COLO829 (cell line): ENCODE measurements at places on chromosomes 3 and 15.

DNA sequence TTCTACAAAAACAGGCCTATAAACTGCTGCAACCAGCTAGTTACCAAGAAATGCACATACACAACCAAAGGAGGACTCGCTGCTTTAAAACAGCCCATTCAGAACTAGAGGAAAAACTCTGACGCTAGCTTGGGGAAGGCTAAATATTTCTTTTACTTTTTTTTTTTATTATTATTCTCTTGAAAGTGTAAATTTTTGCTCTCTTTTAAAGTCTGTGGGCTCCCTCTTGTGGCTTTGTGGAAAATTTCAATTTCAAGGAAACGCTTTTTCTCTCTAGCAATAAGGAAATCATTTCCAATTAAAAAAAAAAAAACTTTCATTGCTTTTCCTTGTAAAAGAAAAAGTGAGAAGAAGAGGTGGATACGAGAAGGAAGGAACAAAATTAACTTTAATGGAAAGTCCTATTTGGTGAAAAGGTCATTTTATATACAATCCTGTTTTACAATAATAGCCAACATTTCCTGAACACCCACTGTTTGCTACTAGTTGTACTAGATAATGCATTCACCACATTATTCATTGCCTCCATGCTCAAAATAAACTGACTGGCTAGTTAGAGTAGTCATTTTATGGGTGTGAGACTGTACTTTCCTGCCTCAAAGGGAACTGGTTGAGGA, 51.2 kb upstream of the SAMMSON start:
- DNase-seq = peak; percentile 63

- DNase-seq = no peak
These were observed 36.7 kb downstream of the ABTB1 start for GRCh38 chr3:127709320-127710060.

- DNase-seq = no peak
These were observed 11.1 kb upstream of the EIF4A2 start for GRCh38 chr3:186772281-186772694.

DNA sequence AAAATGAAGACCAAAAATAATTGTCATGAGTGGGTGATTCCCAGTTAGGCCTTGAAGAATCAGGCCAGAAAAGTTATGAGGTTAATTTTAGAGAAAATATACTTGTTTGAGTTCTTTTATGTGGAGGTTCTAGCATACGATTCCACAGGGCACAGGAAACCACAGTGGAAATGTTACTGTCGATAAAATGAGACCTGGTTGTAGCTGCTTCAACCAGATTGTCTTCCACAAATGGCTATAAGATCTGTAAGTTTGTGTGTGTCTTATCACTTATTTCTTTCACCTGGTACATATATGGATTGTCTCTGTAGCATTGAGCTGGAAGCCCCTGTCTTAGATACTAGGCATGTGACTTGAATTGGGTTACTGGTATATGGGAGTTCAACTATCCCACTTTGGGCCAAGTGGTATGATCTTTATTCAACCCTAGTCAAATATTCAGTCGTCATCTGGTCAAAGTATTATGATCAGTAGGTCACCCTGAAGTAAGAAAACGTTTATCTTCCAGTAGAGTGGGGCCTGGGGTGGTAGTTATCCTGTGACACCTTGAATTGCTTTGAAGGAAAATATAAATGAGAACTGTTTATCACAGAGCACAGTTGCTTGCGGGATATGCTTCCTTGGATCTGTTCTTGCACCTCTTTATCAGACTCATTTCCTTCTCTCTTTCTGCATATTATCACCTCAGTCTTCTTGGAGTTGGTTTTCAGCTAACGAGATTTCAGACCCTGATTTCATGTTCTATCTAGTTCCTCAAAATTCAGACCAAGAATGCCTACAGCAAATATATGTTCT, 21.5 kb upstream of the ZNF609 start:
- DNase-seq = no peak

GRCh38 chr3:66365080-66365479, 135.7 kb downstream of the LRIG1 start:
- no peak for DNase-seq

DNA sequence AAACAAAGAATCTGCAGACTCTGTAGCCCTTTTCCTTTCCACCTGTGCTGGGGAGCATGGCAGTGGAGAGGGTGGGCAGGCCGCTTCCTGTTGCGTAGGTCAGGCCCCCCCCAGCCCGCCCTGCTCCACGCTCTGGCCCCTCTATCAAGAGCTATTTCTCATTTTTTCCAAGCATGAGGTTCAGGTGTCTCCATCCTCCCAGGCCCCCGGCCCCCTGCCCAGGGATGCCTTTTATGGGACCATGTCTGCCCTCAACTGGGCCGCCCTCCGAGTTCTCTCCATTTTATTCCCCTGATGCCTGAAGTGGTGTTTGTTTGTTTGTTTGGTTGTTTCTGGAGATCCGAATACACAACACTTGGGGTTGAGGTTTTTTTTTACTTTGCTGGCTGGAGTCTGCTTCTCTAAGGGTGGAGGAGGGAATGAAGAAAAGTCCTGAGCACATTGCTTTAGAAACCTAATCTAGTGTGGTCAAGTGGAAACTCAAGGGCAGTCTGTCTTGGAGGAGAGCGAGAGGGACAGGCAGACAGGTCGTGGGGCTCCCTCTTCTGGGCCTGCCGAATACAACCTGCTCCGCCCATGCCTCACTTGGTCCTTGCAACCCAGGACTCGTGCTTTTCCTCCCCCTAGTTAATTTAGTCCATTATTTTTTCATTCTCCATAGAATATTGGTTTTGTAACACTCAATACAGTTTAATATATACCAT, 176.5 kb upstream of the LYSMD4 start:
- DNase-seq = no peak

DNA sequence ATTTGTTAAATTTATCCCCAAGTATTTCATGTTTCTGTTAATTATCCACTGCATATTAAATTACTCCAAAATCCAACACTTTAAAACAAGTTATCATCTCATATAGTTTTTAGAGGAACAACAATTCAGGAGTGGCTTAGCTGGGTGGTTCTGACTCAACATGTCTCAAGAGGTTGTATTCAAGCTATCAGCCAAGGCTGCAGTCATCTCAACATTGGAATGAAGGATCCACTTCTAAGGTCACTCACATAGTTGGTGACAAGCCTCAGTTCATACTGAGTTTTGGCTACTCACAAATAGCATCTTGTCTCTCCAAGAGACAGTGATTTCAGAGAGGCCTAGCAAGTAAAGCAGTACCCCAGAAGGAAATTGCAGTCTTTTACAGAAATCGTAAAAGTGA, 134.7 kb downstream of the NR2E3 start:
- DNase-seq = no peak

GRCh38 chr3:10384541-10385360, 63.8 kb upstream of the SEC13 start:
- no peak for DNase-seq

DNA sequence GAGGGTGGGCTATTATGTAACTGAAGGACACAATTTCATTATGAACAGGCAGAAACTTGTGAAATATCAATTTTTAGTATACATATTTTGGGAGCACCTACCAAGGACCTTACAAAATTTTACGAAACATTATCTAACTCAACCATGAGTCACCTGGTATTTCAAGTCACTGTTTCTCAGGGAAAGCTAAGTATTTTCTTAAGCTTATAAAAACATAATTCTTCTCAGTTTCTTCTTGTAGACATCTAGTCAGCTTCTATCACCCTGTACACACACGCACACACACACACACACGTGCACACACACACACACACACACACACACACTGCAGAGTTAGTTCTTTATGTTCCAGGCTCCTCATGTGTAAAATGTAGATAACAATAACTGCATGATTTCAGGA, 658.3 kb downstream of the TUSC7 start:
- no peak for DNase-seq

DNA sequence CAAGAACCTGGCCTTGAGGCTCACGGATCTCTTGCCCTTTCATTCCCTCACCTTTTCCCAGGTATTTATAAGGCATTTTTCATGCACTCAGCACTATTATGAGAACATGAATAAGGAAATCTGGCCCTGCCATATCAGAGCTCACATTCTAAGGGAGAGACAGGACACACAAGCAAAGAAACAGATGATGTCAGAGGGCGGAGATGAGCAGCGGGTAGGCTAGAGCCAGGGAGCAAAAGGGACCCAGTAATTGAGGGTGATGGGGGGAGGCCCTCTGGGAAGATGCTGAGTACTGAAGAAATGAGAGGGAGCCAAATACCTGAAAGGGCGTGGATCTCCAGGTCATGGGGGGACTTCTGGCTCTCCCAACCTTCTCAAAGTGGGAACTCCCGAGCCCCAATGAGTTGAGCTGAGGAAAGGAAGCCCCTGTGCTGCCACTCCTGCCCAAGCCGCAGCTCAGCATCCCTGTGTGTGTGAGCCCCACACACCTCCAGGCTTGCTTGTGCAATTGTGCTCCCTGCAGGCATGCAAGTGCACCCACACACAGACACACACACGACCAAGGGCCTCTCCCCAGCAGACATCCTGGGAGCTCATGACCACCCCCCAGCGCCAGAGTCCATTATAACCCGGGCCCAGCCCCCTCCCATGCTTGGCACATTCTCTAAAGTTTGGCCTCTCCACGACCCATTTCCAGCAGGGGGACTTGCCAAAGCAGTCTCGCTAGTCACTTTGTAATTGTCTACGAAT, 81.4 kb upstream of the PXYLP1 start:
- DNase-seq = no peak

DNA sequence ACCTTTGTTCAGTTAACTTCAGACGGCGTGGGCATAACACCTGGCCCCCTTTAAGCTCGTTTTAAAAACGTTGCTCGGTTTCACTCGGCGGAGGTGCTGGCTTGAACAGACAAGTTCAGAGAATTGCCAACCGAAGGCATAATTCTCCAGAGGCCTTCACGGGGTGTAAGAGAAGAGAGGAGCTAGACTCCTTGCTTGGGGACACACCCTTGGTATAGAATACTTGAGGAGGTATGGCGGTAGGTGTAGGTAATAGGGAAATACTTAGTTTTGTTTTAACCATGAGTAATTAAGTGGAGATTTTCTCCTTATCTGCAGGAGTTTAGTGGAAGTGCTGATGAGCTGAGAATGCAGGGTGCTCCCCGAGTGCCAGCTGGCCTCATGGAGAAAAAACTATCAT, 921 bp downstream of the FBXL2 start:
- no peak for DNase-seq

DNA sequence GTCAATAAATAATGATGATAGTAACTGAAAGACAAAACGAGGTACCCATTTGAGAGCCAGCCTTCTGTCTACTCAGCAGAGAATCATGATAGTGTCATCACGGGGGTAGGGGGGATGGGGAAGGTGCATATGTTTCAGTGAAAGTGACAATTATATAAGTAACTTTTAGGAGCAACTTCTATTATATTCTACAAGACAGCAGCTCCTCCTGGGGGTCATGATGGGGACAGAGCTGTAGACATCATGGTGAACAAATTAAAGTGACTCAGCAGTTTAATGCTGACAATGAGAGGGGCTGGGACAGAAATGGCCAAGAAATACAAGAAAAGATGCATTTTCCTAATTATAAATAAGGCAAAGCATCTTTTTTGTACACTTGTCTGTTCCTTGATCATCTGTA, 11.8 kb downstream of the CAPN3 start:
- no peak for DNase-seq

DNA sequence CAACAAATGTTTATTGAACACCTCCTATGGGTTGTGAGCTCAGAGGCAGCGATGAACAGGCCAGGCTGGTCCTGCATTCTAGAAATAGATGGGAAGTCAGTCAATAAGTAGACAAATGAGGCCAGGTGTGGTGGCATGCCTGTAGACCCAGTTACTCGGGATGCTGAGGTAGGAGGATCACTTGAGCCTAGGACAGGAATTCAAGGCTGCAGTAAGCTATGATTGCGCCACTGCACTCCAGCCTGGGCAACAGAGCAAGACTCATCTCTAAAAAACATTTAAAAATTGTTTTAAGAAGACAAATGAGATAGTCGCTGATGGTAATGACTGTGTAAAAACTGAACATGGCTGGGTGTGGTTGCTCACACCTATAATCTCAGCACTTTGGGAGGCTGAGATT, 4.4 kb upstream of the RHO start:
- DNase-seq = no peak

- no peak for DNase-seq
These were observed 76.7 kb upstream of the MBNL1 start for GRCh38 chr3:152192050-152192449.

- DNase-seq = no peak
These were observed 61.4 kb downstream of the GADL1 start for GRCh38 chr3:30832961-30833575.

- no peak for DNase-seq
These were observed 63.0 kb downstream of the ST3GAL6 start for GRCh38 chr3:98826126-98826525.

GRCh38 chr3:141798448-141798845, 35.2 kb downstream of the GRK7 start:
- DNase-seq = no peak

DNA sequence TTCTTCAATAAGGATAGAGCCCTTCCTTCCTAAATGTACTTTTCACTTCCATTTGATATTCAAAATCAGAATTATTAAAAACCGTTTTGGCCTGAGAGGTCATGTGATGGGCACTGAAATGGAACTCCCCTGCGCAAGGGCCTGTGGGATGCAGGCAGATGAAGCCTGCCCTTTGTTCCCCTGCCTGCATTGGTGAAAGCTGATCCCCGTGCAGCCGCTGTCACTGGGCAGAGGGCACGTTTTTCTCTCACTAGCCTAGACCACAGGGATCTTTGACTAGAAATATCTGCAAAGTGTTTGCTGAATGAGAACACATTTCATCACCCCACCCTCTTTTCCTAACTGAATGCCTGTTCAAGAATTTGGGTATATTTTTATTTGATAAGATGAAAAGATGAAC, 74.9 kb downstream of the TIPARP start:
- peak; percentile 64 for DNase-seq

DNA sequence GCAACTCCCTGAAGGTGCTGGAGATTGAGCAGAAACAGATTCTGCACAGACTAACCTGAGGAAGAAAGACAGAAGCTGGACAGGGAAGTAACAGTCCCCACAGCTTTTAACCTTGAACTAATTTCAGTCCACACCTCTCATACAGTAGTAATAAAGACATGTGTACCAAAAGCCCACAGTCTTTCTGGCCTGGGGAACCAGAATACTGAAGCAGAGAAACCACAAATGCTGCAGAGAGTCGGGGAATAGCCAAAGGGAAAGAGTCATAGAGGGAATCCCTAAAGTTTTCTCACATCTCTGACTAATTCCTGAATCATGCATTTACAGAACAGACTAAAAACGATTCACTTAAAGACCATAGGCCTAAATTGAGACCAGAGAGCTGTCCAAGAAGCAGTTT, 503.4 kb upstream of the NECTIN3 start:
- peak; percentile 36 for DNase-seq

DNA sequence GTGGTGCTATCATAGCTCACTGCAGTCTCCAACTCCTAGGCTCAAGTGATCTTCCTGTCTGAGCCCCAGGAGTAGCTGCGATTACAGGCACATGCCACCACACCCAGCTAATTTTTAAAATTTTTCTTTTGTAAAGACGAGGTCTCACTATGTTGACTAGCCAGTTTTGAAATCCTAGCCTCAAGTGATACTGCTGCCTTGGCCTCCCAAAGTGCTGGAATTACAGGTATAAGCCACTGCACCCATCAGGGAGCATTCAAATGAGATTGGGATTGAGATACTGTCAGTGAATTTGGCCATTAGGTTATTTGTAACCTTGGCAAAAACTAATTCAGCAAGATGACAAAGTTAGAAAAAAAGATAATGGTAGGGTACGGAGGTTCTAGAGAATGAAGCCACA, 21.7 kb downstream of the EDC3 start:
- no peak for DNase-seq

GRCh38 chr15:84649706-84650105, 4.4 kb downstream of the WDR73 start:
- no peak for DNase-seq

GRCh38 chr15:25899870-25900269, 36.7 kb upstream of the ATP10A start:
- no peak for DNase-seq
